ENCODE measurements at places on chromosomes 2 and 18. TPM values are rescaled to one million over a fixed set of nuclear protein-coding genes. Genes with fewer than 3 reads are reported as not detected.

SCG2 gene
- total RNA-seq, result 5.4 TPM

- no peaks in the 10 kb centered on the region for H3K27me3 ChIP-seq
- no peak overlapping the region for H3K4me3 ChIP-seq
- H3K4me1 ChIP-seq, result no peaks in the 10 kb centered on the region
Observed at GRCh38 chr2:235594041-235594440, 100.2 kb downstream of the AGAP1 start.

DNA sequence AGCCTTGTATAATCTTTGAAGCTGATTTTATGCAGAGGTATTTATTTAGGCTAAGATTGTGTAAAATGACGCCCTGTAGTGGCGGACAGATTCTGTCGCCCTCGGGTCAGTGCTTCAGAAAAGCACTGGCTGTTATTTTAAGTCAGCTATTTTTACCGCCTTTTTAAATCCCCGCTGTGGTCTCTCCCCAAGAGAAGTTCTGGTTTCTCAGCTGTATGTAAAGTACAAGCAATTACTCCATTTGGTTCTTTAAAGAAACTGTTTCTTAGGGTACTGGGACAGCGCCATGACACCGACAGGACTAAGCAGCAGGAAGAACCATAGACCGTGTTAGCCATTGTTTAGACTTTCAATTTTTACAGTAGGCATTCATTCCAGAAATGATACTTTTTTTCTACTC, 65.0 kb downstream of the UGGT1 start:
- H3K4me1 ChIP-seq, result no peaks in the 10 kb centered on the region
- H3K36me3 ChIP-seq, result no peaks in the 10 kb centered on the region
- H3K27ac ChIP-seq, result no peak overlapping the region
- no peaks in the 10 kb centered on the region for H3K27me3 ChIP-seq

- H3K4me3 ChIP-seq, result no peak overlapping the region
- no peaks in the 10 kb centered on the region for H3K36me3 ChIP-seq
- no peaks in the 10 kb centered on the region for H3K4me1 ChIP-seq
- H3K27ac ChIP-seq, result no peak overlapping the region
Observed at GRCh38 chr2:62744603-62745002, 39.1 kb downstream of the EHBP1 start.
